Astrocyte (in vitro differentiated cells and primary cell): ENCODE measurements at places on chromosomes 2 and 18. TPM values are rescaled to one million over a fixed set of nuclear protein-coding genes. Genes with fewer than 3 reads are reported as not detected.

Gene PJVK
- 2.4 and 3.4 TPM in 2 replicates for total RNA-seq

Gene ELMOD3
- 11.2 and 11.7 TPM in 2 replicates for total RNA-seq

Gene ASTL
- not detected in 2 replicates for total RNA-seq

Gene SLC19A3
- total RNA-seq: 0.12 and 0.14 TPM in 2 replicates
